ENCODE measurements at places on chromosomes 11 and 22. TPM values are rescaled to one million over a fixed set of nuclear protein-coding genes. Genes with fewer than 3 reads are reported as not detected.

GRCh38 chr22:47133061-47133969, 370.9 kb downstream of the TBC1D22A start:
- DNase-seq = no peak

GRCh38 chr11:59666969-59667368, 1.9 kb downstream of the PATL1 start:
- no peak for DNase-seq

DNA sequence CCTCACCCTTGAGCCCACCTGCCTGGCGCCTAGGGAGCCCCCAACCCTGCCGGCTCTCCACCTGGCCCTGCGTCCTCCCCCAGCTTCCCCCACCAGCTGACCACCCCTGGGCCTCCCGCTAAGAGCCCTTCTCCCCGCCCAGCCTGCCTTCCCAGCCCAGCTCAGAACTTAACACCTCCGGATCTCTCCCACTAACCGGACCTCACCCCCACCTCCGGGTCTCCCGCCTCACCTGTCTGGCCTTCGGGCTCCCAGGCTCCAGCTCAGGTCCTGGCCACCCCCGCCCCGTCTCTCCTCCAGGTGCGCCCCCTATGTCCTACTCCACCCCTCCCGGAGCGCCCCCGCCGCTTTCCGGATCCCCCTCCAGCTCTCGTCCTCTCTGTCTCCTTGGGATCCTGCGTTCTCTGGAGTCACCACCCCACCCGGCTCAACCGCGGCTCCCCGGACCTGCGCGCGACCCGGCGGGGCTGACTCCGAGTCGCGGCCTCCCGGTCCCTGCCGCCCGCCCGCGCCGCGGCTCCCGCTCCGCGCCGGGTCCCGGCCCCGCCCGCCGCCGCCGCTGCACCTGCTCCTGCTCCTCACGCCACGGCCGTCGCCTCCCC, at the start of gene KCNJ11:
Gene KCNJ11, minus strand, starts transcription at position 51 of the 602 bp plus-strand sequence. CDS start 568 bp downstream, outside the sequence.
- no peak for DNase-seq

DNA sequence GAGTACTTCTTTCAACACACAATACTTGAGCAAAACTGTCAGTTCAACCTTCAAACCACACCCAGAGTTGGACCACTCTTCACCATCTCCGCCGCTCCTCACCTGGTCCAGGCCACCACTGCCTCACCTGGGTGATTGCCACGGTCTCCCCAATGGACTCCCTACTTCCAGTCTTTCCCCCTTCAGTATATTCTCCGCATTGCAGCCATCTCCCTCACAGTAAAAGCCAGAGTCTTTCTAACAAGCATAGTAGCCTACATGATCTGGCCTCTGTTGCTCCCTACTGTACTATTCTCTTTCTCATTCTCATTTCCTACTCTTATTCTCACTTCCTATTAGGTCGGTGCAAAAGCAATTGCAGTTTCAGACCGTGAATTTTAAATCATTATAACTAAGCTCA, 28.5 kb downstream of the AASDHPPT start:
- DNase-seq = no peak

GRCh38 chr11:28491431-28491830, 383.2 kb downstream of the METTL15 start:
- no peak for DNase-seq

DNA sequence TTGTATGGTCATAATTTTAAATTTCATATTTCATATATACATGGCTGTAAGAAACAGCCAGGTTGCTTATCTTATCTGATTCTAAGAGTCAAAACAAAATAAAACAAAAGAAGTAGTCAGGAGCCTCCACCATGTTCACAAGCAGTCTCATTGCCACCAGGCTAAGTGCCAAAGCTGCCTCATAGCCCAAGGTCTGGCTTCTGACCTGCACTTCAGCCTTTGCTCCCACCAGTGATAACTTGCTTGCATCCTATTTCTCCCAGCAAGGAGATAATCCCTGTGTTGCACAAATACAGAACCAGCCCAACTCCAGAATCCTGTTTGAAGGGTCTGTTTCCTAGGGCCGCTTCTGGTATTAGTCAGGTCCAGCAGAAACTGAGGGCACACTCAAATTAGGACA, 53.9 kb upstream of the TSKU start:
- no peak for DNase-seq

Gene PRAME
- not detected for total RNA-seq

Gene TIGD3
- total RNA-seq = 1.2 TPM

Gene CALCA
- total RNA-seq = not detected

Gene NAALAD2
- total RNA-seq = not detected
